ENCODE measurements at places on chromosomes 1 and 21.

GRCh38 chr21:39033878-39034589 is 149.2 kb downstream of the PSMG1 start:
- peak; percentile 39 for DNase-seq

DNA sequence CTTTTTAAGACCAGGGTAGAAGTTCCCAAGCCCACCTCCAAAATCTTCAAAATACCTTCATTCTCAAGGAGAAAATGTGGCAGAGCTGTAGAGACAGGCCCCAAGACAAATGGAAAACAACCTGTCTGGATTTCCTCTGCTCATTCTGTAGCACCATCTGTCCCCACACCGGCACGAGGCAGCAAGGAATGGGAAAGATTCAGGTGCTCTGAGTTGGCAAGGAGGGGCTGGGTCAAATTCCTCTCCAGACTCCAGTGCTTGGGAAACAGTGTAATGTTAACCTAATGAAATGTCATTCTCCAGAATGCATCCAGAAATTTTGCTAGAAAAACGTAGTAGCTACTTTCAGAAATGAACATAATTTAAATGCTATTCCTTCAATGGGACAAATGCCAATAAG is 9.3 kb downstream of the PABPC4 start:
- no peak for DNase-seq

- no peak for DNase-seq
Measured at GRCh38 chr1:11044849-11045427, 2.1 kb downstream of the MASP2 start.

DNA sequence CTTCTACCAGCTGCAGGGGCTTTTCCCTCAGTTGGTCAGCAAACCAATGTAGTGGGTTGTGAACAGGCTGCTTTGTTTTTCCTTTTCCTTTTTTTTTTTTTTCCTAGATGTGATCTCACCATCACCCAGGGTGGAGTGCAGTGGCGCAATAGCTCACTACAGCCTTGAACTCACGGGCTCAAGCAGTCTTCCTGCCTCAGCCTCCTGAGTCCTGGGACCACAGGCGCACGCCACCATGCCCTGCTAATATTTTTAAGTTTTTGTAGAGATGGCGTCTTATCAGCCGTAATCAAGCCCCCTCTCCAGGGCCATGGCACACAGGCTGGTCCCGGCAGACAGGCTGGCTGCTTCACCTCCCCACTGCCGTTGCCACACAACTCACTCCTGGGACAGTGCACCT is 3.4 kb upstream of the TRIM11 start:
- no peak for DNase-seq
